ENCODE measurements at places on chromosomes 13 and 19.

- no peak for DNase-seq
Observed at GRCh38 chr13:102548811-102549210, 48.0 kb upstream of the TPP2 start.

DNA sequence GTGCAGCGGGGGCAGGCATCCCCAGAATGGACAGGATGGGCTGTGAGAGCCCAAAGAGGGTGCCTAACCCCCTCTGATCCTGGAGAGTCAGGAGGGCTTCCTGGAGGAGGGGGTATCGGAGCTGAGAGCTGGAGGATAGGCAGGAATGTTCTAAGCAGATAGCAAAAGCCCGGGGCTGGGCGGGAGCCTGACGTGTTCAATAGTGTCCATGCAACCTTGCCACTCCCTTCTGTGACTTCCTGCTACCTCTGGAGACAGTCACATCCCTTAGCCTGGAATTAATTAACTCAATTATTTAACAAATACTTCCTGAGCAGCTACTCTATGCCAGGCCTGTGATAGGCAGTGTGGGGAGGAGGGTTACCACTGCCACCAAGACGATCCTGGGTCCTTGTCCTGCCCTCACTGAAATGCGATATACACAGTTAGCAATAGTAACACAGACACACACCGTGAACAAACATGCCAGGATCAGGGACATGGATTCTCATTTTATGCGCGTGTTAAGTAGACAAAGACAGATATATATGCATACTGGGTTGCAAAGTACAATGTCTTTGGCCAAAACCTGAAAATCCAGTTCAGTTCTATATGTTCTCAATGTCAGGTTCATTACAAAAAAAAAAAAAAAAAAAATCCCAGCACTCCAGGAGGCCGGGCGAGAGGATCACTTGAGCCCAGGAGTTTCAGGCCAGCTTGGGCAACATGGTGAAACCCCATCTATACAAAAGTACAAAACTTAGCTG lies 10.7 kb downstream of the AP2S1 start:
- DNase-seq, result no peak

- peak; percentile 79 for DNase-seq
Observed at GRCh38 chr19:17997969-17998826, 9.8 kb upstream of the ARRDC2 start.

DNA sequence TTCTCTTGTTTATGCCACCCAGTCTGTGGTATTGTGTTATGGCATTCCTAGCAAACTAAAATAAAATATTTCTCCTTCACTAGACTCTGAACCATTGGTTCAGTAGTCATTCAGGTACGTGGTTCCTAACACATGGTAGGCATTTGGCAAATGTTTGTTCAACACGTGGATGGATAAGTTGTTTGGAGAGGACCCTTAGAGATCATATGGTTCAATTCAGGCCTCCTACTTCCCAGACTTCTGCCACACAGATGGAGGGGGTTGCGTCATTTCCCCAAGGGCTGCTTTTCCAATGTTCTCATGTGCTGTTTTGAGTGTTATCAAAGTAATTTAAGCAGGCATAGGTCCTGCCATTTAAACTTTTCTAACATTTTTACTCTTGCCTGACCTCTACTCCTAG lies 6.7 kb downstream of the CXCL17 start:
- DNase-seq, result no peak

- DNase-seq, result no peak
Observed at GRCh38 chr19:12786141-12786870, 5.0 kb upstream of the JUNB start.

Measured in GM23338 (cell line).